ENCODE measurements at places on chromosomes 3 and 15.
A peak's percentile ranks its signal among the peaks of the same experiment; 100 is the strongest.

GRCh38 chr15:56252386-56252785 is 8.7 kb upstream of the RFX7 start:
- DNase-seq = no peak
- no peaks in the 10 kb centered on the region for H3K4me1 ChIP-seq
- H3K4me3 ChIP-seq = no peak overlapping the region
- H3K36me3 ChIP-seq = no peaks in the 10 kb centered on the region
- H3K27ac ChIP-seq = no peak overlapping the region

- no peak for DNase-seq
- no peaks in the 10 kb centered on the region for H3K27me3 ChIP-seq
- no peaks in the 10 kb centered on the region for H3K4me1 ChIP-seq
- no peak overlapping the region for H3K4me3 ChIP-seq
- H3K27ac ChIP-seq = no peak overlapping the region
Observed at GRCh38 chr15:58463815-58464650, 32.2 kb downstream of the LIPC start.

DNA sequence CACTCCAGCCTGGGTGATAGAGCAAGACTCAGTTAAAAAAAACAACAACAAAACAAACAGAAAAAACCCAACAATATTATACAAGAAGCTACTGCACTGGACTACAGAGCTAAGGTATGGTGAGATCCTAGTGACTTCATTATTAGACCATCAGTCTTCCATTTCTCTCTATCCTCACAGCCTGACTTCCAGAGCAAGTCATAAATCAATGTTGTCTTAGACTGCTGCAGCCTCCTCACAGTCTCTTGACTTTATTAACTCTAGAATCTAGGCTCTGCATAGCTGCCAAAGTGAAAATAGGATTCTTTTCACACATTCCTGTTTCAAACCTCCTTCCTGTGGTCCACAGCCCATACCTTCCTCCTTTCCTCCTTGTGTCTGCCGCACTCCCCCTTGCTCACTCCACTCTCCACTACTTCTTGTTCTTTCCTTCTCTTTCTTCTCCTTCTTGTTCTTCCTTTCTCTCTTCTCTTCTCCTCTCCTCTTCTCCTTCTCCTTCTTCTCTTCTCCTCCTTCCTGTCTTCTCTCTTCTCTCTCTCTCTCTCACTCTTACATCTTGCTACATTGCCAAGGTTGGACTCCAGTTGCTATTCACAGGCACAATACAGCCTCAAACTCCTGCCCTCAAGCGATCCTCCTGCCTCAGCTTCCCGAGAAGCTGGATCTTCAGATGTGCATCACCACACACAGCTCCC is 49.4 kb downstream of the CCR4 start:
- H3K27ac ChIP-seq = no peak overlapping the region
- H3K27me3 ChIP-seq = no peaks in the 10 kb centered on the region
- DNase-seq = no peak
- peaks cover 17% of the 10 kb centered on the region for H3K4me1 ChIP-seq

GRCh38 chr3:147397875-147398812 is 8.2 kb downstream of the ZIC4 start:
- no peak overlapping the region for H3K27ac ChIP-seq
- peaks cover 7% of the 10 kb centered on the region for H3K4me1 ChIP-seq
- no peaks in the 10 kb centered on the region for H3K36me3 ChIP-seq
- DNase-seq = no peak

DNA sequence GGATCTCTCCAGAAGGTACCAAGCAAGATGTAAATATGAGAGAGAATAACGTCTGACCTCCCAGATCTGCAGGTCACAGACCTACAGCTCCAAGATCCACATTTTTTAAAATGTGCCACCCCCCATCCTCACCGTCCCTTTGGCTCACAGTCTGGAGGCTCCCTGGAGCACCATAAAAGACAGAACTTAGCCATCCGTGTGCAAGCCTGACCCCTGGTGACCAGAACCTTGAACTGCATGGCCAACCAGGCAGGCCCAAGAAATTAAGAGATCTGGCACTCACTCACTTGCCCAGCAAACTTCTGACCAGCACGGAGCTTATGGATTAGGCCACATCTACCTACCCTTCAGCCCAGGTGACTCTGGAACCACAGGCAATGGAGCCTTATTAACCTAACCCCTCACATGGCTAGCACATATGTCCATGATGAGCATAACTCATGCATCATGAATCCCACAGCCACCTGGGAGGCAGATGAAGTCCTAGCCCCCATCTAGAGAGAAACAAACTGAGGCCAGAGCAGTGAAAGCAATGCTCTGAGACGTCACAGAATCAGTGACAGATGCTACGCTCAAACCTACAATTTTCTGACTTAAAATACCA is 275.3 kb downstream of the UACA start:
- H3K4me1 ChIP-seq = no peaks in the 10 kb centered on the region
- H3K27me3 ChIP-seq = no peaks in the 10 kb centered on the region

DNA sequence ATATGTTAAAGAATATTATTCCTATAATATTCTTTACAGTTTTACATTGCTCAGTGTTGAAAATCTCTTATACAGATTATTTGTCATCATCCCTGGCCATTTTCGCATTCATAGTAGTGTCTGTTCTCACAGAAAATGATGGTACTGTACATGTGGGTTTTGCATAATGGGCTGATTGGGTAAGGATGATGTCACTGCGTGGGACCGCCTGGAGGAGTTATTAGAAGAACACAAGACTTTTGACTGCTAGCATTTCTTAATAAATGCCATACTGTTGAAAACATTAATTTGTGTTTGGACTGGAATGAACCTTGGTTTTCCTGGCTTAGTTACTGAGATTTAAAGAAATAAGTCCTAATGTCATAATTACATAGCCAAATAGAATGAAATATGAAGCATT is 20.3 kb downstream of the LRCH3 start:
- H3K36me3 ChIP-seq = no peaks in the 10 kb centered on the region
- H3K27me3 ChIP-seq = no peaks in the 10 kb centered on the region
- peaks cover 27% of the 10 kb centered on the region for H3K4me1 ChIP-seq
- DNase-seq = no peak

GRCh38 chr15:92907896-92908712 is 8.0 kb downstream of the CHD2 start:
- no peaks in the 10 kb centered on the region for H3K36me3 ChIP-seq
- H3K27ac ChIP-seq = peak overlapping the region; percentile 88
- peaks cover 82% of the 10 kb centered on the region for H3K4me1 ChIP-seq
- no peaks in the 10 kb centered on the region for H3K27me3 ChIP-seq
- no peak overlapping the region for H3K4me3 ChIP-seq

- no peaks in the 10 kb centered on the region for H3K4me1 ChIP-seq
- no peak overlapping the region for H3K4me3 ChIP-seq
- no peaks in the 10 kb centered on the region for H3K36me3 ChIP-seq
Observed at GRCh38 chr15:35567392-35567791, 21.4 kb upstream of the DPH6 start.

GRCh38 chr3:197500812-197501211 is 55.0 kb downstream of the BDH1 start:
- no peaks in the 10 kb centered on the region for H3K27me3 ChIP-seq
- no peak overlapping the region for H3K27ac ChIP-seq
- H3K4me1 ChIP-seq = no peaks in the 10 kb centered on the region

DNA sequence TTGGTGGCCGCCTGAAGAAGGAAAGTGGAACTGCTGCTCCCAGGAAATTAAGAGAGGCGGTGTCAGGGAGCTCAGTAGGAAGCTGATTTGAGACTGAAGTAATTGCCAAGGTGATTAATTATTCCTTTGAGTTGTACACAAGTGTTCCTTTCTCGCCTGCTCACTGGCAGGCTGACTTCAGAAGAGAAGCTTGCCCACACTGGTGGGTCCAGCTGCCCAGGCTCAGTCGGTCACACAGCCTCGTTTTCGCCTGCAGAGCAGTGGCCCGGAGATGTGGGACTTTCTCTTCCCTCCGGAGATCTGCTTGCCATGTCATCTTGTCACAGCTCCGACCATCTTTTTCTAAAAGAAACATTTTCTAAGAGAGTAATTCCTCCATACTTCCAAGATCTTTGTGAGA is 478.0 kb downstream of the MCTP2 start:
- H3K27me3 ChIP-seq = no peaks in the 10 kb centered on the region
- H3K4me3 ChIP-seq = no peak overlapping the region
- no peaks in the 10 kb centered on the region for H3K36me3 ChIP-seq
- no peak for DNase-seq

GRCh38 chr3:152899306-152899705 is 64.4 kb downstream of the P2RY1 start:
- H3K36me3 ChIP-seq = no peaks in the 10 kb centered on the region
- no peak overlapping the region for H3K4me3 ChIP-seq
- no peak for DNase-seq
- H3K4me1 ChIP-seq = no peaks in the 10 kb centered on the region

DNA sequence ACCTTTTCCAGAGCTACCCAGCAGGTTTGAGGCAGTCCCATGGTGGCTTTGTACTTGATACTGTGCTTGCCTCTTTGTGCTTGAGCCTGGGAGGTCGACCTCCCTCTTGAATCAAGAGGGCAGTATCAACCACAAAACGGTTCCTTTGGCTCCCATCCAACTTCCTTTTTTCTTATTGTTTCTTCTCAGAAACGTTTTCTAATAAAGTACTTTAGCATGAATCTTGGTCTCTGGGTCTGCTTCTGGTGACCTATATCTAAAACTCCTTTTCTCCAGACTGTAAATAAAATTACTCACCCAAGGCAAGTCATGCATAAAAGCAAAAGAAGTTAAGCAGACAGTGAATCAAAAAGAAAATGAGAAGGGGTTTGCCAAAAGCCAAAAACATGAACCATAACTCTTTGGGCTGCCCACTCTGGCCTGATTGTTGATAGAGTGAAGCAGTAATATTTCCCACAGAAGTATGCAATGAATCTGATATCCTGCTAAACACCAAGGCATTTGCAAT is 112.2 kb upstream of the SLC4A7 start:
- no peak overlapping the region for H3K4me3 ChIP-seq
- no peak for DNase-seq
- peaks cover 21% of the 10 kb centered on the region for H3K4me1 ChIP-seq
- H3K27ac ChIP-seq = no peak overlapping the region
- no peaks in the 10 kb centered on the region for H3K36me3 ChIP-seq

- no peak for DNase-seq
- H3K4me3 ChIP-seq = no peak overlapping the region
Observed at GRCh38 chr3:5389057-5389456, 201.6 kb downstream of the EDEM1 start.

DNA sequence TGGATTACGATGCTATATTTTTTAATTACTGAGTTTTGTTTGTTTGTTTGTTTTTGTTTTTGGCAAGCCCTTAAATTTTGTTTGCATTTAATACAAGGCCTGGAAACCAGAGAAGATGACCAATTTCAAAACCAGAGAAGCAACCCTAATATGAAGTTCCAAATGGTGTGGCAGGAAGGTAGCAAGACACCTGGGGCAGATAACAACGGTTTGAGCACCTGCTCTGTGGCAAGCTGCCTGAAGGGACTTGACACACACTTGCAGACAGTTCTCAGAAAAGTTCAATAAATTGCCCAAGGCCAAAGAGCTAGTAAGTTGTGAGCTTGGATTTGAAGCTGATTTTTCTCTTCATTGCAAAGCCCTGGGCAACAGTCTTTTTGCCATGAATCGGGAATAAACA is 151.2 kb upstream of the UBE2E1 start:
- H3K4me3 ChIP-seq = no peak overlapping the region
- H3K27ac ChIP-seq = no peak overlapping the region
- no peaks in the 10 kb centered on the region for H3K4me1 ChIP-seq

DNA sequence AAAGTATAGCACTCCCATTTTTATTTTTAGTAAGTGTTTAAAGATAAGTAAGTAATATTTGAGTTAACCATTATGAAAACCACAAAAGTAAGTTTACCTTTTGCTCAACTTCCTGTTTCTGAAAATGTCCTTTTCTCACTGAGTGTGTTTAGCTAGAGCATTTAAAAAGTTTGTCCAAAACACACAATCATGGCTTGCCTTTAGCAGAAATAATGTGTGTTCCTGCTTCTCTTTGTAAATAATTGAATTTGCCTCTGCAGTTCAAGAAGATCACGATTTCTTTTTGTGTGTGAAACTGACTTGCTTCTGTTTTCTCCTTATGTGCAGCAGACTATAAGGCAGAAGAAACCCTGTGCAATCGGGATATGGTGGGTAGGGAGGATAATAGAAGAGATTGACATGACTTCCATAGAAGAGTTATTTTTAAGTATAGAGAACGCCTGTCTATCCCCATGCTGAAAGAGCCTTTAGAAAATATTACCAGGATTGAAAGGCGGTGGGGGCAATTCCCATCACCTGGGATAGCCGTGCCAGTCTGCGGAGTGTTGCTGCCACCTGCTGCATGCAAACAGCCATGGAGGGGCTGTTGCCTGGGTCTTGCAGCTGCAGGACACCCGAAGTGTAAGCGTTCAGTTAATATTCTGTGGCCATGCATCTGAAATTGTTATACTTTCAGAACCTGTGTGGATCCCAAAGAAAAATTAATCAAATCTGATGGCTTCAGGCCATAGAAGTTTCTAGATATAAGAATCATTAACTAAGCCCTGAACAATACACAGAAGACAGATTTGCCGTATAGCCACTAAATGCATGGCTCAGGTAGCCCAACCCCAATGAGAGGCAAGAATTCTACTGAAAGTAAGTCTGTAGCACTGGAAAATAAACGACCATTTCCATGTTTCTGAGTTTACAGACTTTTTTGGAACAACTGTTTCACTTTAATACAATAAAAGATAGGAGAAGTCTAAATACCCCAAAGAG is 2.4 kb upstream of the CD96 start:
- H3K4me1 ChIP-seq = no peaks in the 10 kb centered on the region
- no peak for DNase-seq
- no peak overlapping the region for H3K27ac ChIP-seq

DNA sequence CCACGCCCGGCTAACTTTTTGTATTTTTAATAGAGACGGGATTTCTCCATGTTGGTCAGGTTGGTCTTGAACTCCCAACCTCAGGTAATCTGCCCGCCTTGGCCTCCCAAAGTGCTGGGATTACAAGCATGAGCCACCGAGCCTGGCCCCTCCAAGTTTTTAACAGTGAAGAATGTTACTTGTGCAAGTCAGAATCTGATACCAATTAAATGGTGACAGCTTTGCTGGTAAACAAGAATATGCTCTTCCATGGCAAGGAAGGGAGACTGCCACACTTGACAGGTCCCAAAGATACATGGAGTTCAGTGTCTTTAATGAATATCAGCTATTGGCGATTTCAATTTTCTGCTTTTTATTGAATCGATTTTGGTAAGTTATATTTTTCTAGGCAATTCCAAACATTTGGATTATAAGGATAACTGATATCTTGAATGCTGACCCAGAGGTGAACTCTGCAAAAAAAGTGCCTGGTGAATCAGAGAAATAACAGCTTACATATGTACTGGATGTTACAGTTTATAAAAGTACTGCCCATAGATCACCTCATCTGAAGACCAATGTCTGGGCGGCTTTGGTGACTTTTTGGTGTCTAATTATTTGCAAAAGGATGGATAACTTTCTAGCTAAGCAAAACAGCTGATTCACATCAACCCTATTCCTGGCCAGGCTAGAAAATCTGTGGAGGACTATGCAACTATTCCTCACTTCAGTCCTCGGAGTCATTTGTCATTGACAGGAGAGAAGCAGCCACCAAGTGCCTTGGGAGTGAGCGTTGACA is 1.2 kb downstream of the PARP16 start:
- no peaks in the 10 kb centered on the region for H3K36me3 ChIP-seq
- no peaks in the 10 kb centered on the region for H3K27me3 ChIP-seq
- peak overlapping the region; percentile 67 for H3K4me3 ChIP-seq
- H3K27ac ChIP-seq = peak overlapping the region; percentile 89
